ENCODE measurements at places on chromosomes 12 and 14. TPM values are rescaled to one million over a fixed set of nuclear protein-coding genes. Genes with fewer than 3 reads are reported as not detected.

NINJ2 gene
- 2.2 TPM for polyA plus RNA-seq

DNA sequence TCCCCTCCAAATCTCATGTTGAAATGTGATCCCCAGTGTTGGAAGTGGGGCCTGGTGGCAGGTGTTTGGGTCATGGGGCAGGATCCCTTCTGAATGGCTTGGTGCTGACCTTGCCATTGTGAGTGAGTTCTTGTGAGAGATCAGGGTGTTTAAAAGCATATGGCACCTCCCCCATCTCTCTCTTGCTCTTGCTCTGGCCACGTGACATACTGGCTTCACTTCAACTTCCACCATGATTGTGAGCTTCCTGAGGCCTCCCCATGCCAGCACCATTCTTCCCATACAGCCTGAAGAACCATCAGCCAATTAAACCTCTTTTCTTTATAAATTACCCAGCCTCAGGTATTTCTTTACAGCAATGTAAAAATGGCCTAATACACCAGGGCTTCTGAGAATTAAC lies 79.8 kb upstream of the C14orf132 start:
- no peak for DNase-seq

ART4 gene
- polyA plus RNA-seq = 0.11 TPM

GRCh38 chr14:31286456-31287293 lies 79.1 kb upstream of the HECTD1 start:
- no peak for DNase-seq

DNA sequence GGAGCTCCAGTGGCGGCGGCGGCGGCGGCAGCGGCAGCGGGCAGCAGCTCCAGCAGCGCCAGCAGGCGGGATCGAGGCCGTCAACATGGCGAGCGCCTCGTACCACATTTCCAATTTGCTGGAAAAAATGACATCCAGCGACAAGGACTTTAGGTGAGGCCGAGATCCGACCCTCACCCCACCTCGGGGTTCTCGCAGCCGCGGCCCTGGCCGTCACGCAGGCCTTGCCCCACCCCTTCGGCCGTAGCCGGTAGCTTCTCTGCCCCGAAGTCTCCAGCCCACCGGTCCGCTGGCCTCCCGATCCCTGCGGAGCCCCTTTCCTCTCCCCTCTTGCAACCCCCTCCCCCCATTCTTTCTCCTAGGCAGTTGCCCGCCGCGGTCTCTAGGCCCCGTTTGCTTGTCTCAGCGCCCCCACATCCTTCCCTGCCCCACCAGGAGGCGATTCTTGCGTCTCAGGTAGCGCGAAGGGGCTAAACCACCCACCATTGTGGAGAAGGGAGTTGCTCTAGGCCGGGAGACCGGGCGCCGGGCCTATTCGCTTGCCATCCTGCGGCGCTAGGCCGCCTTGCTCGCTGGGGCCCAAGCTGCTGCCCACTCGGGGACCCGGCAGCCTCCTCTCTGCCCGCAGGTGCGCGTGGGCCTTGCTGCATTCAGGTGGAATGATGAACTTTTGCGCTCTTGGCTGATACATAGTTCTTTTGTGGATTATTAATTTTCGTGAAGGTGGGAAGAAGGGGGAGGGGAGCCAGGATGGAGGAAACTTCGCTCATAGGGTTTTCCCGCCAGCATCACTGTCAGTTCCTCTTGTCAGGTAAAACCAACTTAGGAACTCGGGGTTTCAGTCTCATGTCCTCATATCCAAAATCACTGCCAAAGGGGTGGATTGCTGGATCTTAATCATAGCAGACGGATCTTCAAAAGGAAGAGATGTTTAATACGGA lies 745 bp downstream of the CAND1 start:
- peak; percentile 87 for DNase-seq

DNA sequence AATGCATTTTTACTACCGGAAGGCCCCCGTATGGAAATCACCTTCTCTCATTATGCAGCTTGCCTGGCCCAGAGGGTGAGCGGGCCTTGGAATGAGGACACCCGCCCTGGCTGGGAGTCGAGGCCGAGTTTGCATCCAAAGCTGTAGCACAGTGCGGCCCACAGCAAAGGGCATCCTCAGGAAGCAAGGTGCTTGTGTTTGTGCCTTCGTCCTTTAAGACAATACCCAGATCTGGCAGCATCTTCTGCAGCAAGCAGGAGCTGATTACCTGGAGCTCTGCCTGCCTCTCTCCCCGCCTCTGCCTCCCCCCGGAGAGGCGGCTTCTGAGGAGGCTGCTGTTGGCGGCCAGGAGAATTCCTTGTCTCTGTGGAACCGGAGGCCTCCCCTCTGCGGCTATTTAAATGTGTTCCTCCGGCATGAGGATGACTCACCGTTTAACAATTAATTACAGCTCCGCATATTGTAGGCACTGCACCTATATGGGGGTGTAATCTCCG lies 145.3 kb downstream of the CACNA1C start:
- DNase-seq = no peak

DAZAP2 gene
- polyA plus RNA-seq = 208 TPM

DNA sequence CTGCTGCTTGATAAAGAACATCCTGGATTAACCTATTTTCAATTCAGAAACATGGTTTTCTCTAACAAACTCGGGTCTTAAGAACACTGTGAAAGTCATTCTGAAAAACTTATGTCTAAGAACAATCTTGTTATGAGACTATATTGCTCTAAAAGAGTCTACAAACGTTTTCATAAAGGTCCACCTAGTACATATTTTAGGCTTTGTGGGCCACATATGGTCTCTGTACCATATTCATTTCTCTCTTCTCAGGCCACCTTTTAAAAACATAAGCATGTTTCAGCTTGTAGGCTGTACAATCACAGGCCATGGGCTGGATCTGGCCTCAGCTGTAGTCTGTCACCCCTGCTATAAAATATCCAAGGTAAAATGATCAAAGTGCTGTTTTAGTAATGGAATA lies 39.9 kb downstream of the PPP4R3A start:
- DNase-seq = no peak

- no peak for DNase-seq
These were observed 81.8 kb downstream of the NOS1 start for GRCh38 chr12:117279606-117280005.

TPPP2 gene
- polyA plus RNA-seq = 0.22 TPM

- DNase-seq = no peak
These were observed 10.1 kb downstream of the SPATS2 start for GRCh38 chr12:49377386-49377785.

DHH gene
- 0.66 TPM for polyA plus RNA-seq

GNG2 gene
- 82.1 TPM for polyA plus RNA-seq

DNA sequence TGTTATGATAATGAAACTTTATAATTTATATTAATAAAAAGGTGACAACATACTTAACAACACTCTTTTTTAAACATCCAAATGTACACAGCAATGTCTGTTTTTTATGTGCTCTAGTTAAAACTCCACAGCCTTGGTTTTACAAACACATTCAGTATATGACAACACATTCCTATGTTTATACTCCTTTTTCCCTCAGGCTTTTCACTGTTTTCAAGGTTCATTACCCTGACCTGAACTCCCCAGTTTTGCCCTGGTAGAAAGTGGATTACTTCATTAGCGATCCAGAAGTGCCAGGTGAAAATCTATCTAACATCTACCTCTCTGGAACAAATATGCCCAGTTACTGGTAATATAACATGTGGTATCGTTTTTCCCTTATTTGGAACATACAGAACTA lies 340.2 kb upstream of the DDHD1 start:
- DNase-seq = no peak

PLD4 gene
- 5.1 TPM for polyA plus RNA-seq

CPM gene
- polyA plus RNA-seq = 356 TPM

DNA sequence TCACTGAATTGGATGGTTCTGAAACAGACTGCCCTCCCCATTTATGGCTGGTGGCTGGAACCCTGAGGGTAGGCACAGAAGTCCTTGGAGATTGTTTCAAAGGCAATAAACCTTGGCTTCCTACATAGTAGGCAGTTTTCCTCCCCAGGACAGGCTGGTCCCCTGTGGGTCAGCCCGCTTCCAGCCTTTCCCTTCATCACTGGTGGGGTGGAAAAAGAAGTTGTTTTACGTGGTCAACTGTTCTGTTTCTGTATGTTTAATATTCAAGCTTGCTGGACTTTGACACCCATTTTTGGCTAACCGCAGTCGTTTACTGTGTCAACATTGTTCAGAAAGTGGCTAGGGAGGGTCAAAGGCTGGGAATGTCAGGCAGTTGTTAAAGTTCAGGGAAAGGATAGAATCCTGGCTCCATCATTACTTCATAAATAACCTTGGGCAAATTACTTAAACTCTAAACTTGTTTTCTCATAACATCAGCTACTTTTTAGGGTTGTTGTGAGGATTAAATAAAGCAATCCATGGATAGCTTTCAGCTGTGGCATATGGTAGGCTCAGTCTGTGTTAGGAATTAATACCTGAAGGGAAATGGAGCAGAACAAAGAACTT lies 2.4 kb downstream of the KLHDC2 start:
- no peak for DNase-seq

SLC38A2 gene
- polyA plus RNA-seq = 172 TPM

DNA sequence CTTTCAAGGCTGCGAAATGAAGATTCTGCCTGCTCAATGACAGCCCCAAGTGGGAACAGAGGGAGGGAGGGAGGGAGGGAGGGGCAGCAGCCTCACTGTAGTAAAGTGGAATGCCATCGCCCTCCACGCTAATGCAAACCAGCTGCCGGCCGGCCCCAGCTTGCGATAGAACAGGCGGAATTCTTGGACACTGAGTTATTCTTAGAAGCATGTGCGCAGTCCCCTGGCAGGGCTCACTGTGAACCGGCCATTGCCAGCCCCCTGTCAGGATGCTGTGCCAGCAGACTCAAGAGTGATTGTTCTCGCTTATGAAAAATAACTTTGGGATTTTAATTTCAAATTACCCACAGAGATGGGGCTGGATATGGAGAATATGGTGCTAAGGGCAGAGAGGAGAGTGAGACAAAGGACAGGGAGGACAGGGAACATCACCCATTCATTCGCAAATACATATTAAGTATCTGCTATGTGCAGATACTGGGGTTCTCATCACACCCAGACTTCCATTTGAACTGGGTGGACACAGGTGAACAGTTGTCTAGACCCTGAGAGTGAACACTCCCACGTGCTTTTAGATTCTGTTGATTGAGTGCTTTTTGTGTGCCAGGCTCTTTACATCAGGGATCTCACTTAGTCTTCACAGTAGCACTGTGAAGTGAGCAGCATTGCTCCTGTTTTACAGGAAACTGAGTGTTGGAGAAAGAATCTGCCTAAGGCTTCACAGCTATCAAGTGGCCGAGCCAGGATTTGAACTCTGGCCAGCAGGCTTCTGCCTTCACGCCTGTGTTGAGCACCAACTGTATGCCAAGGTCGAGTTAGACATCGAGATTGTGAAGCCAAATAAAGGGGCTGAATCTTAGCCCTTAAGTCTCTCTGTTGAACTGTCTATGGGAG lies 192.9 kb downstream of the C12orf75 start:
- peak; percentile 76 for DNase-seq

DNA sequence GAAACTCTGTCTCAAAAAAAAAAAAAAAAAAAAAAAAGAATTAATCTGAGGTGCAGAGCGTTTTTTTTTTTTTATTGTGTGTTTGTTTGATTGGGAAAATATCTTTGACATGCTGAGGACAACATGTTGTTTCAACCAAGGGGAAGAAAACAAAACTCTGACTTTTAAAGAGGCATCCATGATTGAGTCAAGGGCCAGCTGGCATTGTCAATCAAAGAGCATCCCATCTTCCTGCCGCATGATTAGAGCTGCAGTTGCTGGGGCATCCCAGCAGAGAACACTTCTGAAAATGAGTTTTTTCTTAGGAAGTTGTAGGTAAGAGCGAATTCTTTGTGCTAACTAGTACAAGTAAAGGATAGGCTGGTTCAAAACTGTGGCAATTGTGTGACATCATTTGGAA lies 200.9 kb upstream of the DAAM1 start:
- no peak for DNase-seq

DNA sequence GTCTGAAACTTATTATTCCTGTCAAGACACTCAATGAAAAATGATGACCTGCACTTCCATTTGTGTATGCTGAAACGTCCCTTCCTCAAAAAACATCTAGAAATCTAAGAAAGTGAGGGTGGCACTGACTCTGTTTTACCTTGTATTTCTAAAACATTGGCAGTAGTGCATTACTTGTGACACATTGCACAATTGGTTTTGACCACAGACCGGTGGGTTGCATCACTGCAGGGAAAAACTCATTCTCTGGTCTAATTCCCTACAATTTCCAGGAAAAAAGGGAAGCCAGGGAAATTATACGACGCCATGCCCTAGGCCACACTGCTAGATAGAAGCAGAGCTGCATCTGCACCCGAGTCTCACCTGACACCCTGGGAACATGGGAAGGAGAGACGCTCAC lies 156.7 kb downstream of the NTF3 start:
- no peak for DNase-seq

Measured in left lung (tissue), 14 donors.